ENCODE measurements at places on chromosomes 16 and 17.

DNA sequence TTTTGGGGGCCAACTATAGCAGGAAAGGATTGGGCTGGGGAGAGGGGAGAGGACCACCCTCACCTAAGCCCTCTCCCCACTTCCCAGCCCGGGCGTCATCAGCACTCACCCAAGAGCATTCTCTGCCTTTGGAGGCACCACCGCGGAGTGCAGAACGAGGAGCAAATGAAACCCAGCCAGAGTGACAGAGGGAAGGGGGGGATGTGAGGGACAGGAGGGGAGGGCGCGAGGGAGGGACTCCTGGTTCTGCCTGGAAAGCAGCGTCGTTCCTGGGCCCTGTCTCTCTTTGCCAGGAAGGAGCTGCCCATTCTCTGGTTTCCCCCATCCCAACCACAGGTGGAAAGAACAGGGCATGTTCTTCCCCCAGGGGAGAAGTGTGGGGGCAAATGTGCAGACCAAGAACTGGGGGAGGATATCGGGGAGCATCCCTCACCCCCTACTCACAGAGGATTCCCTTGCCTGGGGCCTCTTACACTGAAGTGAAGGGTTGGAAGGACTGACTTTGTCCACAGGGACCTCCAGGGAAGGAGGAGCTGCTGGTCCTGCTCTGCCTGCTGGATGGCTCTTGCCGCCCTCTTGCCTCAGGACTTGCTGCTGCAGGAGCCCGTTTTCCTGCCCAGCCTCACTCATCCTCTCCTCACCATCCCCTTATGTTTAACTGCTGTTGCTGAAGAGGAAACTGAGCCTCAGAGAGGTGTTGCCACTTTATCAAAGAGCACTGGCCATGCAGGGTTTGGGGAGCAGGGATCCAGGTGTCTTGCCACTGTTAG is 3.5 kb upstream of the C17orf113 start:
- DNase-seq, result no peak

DNA sequence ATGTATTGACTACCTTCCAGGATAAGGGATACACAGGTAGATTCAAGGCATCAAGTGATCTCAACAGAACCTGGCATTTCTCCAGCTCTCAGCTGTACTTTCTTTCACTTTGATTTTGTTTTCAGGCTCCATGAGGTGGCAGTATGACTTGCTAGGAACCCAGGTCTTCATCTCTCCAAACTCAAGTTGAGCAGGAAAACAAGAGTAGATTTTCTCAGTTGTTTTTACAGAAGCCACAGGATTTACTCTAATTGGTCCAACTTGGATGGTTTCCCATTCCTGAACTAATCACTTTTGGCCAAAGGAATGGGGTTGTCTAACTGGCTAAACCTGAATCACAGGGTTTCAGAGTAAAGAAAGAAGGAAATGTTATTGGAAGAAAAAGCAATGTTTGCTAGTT is 146.6 kb downstream of the TRIM37 start:
- DNase-seq, result peak; percentile 62

GRCh38 chr16:81936209-81937000 is 74.9 kb downstream of the SDR42E1 start:
- DNase-seq, result no peak

GRCh38 chr16:84458606-84459532 is 45.6 kb downstream of the MEAK7 start:
- DNase-seq, result no peak

- peak; percentile 63 for DNase-seq
Measured at GRCh38 chr17:75827308-75828075, 16.7 kb downstream of the UNC13D start.

DNA sequence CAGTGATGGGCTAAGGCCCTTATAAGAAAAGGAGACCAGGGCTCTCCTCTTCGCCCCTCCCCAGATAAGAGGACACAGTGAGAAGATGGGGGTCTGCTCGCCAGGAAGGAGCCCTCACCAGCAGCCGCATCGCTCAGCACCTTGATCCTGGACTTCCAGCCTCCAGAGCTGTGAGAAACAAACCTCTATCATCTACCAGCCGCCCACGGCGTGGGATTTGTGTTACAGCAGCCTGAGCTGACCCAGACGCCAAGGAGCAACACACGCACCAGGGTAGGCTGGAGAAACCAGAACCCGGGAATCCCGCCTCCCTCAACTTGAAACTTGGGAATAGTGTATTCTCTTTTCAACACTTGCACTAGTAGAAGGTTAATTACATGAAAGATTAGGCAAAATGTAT is 4.2 kb upstream of the ZG16B start:
- DNase-seq, result no peak

DNA sequence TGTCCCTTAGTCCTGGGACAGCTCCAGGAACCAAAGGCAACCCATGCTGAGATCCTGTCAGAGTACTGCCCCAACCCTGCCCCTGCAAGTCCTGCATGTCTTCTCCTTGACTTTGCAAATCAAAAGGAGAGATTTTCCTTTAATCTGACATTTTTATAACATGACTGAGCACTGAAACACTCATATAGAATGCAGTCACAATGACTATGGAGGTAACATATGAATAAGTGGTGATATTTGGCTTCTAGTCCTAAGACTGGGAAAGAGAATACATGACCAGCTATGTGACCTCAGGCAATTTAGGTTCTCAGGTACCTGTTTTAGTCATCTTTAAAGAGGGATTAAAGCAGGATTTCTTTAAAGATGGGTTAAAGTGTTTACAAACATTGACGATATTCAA is 941.6 kb upstream of the CDH8 start:
- no peak for DNase-seq

DNA sequence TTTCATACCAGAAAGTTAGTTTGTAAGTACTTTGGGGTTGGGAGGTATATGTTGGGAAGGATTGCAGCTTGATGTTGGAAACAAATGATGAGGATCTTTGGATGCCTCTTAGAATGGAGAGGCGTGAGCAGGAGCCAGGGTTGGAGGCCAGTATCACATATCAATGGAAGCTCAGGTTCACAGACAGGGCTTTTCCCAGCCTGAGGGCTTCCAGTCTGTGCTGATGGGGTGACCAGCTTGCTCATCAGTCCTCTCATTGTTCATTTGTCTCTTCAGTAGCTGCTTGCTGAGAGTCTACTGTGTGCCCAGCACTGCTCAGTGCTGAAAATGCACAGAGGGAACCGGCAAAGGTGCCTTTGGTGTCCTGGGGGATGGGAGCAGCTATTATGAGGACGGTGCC is 5.8 kb downstream of the DNAAF1 start:
- no peak for DNase-seq

- no peak for DNase-seq
Measured at GRCh38 chr16:4375717-4376116, 4.1 kb downstream of the VASN start.

GRCh38 chr17:58254803-58255202 is 16.4 kb downstream of the LPO start:
- no peak for DNase-seq

DNA sequence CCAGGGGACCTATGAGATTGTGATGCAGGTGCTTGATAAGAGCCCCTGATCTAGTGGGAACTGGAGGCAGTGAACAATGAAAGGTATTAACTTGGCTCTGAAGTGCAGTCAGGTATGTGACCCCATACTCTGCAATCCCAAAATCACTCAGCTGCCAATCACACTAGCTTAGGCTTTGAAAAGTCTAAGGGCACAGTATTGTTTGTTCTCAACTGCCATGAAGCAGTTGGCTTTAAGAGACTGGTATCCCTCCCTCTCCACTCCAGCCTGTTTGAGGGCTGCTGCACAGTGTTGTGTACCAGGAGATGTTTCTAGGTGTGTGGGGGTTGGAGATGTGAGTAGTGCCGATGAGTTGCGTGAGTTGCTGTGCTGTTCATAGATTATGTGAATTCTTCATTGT is 2.4 kb downstream of the YPEL2 start:
- no peak for DNase-seq

GRCh38 chr17:39738568-39738901 is 797 bp downstream of the GRB7 start:
- DNase-seq, result no peak

GRCh38 chr17:4334332-4334731 is 32.1 kb downstream of the UBE2G1 start:
- DNase-seq, result no peak

DNA sequence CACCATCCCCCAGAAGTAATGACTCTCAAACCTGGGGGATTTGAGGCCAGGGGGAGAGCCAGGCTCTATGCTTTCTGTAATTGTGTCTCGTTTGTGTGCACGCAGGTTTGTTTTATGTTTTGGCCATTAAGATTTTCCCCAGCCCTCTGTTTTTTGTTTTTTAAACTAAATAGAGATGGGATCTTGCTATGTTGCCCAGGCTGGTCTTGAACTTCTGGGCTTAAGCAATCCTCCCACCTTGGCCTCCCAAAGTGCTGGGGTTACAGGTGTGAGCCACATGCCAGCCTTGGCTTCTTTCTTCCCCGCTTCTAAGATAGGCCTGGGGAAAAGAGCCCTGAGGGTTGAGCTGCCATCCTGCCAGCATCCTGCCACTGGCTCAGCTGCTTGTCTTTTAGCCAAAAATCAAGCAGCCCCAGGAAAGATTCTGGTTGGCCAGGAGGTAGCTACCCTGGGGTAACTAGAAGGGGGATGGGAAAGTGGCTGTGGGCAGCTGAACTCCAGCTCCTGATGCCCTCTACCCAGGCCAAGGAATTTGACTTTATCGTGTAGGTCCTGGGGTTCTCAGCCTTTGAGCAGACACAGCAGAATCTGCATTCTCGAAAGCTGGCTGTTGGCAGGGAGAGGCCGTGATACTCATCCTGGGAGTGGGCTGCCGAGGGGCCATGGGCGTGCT is 18.4 kb downstream of the KDM8 start:
- DNase-seq, result no peak

- DNase-seq, result no peak
Measured at GRCh38 chr17:39600997-39601597, 6.6 kb downstream of the NEUROD2 start.
